Activated CD8-positive, alpha-beta memory T cell treated with anti-CD3 and anti-CD28 coated beads for 4 hours (primary cell): ENCODE measurements at places on chromosomes 7 and 10.

DNA sequence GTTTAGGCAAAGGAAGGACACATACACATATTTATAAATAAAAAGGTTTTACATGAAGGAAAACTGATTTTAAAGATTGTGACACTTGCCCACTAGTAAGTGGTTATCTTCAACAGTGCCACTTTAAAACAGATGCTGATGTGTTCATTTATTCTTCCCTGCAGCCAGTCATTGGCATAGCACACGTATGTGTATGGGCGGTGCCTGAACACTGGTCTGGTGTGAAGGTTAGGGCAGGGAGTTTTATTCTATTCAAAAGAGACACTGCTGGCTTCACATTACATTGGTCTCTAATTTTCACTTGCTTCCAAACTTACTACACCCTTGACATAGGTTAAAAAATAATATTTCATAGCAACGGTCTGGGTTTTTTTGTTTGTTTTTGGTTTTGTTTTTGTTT lies 57.9 kb downstream of the NOD1 start:
- DNase-seq, result no peak

DNA sequence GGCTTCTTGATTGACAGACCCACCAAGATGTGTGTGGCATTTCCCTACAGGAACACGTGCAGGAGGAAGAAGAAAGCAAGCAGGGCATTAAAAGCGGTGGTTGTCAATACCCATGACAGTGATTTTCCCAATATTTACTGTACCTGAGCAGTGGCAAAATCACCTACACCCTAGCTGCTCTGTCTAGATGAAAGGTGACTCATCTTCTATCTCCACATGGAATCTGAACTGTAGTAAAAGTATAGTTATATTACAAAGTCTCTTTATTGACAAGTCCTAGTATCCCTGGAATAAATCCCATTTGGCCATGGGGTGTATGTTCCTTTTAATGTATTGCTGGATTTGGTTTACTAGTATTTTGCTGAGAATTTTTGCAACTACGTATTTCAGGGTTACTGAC lies 458.8 kb upstream of the SORCS1 start:
- no peak for DNase-seq

- DNase-seq, result no peak
Measured at GRCh38 chr7:133301444-133301843, 48.6 kb downstream of the EXOC4 start.

- no peak for DNase-seq
Measured at GRCh38 chr10:129908406-129908805, 55.7 kb downstream of the EBF3 start.

DNA sequence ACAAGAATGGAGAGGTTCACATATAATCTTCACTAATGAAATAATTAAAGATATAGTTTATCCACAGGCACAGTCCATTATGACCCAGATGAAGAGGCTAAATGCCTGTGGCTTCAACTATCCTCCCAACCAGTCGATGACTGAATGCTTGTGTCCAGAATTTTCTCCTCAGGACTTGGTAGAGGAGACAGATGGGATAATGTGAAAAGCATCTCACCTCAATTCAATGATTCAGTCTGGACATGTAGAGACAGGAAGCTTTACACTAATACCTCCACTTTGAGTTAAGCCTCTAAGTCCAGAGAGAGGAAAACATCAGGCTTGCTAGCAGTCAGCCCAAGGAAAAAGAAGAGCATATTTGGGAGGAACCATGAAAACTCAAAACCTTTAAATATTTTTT lies 59.1 kb upstream of the COL1A2 start:
- no peak for DNase-seq

DNA sequence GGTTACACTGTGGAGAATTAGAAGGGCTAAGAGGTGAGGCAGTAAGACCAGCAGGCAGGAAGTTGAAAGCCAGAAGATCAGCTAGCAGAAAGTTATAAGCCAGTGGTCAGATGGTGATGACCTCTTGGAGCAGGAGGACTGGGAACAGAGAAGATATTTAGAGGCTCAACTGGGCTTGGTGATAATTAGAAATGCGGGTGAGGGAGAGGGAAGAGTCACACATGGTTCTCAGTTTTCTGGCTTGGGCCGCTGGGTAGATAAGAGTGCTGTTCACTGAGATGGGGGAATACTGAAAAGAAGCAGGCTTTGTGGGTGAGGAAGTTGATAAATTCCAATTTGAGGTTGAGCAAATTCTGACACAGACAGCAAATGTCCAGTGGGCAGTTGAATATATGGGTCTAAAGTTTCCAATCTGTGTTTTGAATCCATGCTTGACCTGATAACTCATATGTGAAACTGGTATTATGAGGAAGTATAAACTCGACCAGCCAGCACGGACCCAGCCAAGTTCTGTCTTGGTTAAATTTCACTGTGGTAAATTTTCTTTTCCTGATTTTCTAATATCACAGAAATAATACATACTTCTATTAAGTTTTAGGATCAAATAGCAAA lies 22.7 kb downstream of the LSMEM1 start:
- DNase-seq, result no peak

DNA sequence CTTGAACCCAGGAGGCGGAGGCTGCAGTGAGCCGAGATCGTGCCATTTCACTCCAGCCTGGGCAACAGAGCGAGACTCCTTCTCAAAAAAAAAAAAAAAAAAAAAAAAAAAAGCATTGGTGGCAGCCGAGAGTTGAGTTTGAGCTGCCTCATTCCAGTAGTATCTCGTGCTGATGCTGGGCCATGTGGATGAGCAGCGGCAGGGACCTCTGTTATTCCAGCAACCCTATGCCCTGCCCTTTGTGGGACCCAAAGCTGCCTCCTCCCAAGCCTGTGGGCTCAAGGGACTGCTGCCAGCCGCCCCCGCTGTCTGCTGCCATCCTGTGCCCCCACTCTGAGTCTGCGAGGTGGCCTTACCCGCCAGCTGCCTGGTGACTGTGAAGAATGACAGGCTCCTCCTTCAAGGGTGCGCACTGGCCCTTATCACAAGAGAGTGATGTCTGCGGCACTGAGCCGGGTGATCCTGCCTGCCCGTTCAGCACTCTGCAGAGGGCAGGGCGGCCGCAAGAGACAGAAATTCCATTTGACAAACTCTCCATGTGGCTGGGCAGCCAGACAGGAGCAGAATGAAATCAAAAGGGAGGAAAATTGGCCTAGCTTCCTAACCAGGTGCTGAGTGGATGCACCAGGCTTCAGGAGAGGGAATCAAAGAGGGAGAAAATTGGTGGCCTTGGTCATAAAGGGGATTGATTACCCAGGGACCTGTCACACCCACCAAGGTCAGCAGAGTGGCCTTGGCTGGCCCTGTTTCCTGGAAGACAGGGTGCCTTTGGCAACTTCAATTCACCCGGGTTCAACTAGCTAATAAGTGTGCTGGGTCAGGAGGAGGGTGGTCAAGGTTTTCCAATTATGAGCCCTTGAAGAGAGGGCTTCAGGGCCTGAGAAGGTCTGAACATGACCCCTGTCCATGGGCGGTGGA lies 65.3 kb upstream of the ZMIZ1 start:
- DNase-seq, result no peak

DNA sequence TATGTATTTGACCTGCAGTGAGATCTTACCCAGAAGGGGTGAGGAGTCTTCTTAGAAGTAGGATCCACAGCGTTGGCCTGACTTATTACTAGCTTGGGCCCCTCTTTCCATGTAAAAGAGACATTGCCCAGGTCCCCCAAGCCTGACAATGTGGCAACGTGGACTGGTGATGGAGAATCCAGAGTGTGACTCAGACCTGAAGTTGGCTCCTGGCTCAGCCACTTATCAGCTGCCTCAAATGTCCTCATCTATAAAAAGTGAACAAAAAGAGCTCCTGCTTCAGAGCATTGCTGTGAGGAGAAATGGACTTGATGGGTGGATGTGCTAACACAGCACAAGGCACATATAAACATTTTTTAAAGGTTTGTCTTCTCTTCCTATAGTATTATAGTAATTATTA lies 35.4 kb upstream of the TECTB start:
- DNase-seq, result no peak

GRCh38 chr7:45582136-45582749 lies 8.1 kb downstream of the ADCY1 start:
- no peak for DNase-seq

- DNase-seq, result no peak
Measured at GRCh38 chr10:44977287-44978212, 1.1 kb downstream of the DEPP1 start.
